ENCODE measurements at places on chromosomes 7 and 10. TPM values are rescaled to one million over a fixed set of nuclear protein-coding genes. Genes with fewer than 3 reads are reported as not detected.

DNA sequence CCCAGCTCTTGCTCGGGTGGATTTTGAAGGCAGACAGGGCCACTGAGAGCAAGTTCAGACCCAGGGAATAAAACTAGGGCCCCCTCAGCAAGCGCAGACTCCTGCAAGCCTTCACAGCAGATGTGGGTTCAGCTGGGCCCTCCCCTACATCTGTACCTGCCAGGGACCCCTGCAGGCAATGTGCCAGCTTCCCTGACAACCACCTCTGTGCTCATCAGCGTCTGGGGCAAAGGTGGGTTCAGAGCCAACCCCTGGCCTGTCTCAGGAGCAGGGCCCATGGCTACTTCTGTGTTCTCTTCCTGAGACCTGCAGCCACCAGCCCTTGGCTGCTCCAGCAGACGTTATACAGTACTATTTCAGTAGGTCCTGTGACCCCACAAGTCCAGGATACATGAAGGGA lies 189.5 kb downstream of the DIP2C start:
- H3K4me1 ChIP-seq, result no peaks in the 10 kb centered on the region
- H3K27ac ChIP-seq, result no peak overlapping the region
- DNase-seq, result no peak
- no peak overlapping the region for H3K4me3 ChIP-seq

DNA sequence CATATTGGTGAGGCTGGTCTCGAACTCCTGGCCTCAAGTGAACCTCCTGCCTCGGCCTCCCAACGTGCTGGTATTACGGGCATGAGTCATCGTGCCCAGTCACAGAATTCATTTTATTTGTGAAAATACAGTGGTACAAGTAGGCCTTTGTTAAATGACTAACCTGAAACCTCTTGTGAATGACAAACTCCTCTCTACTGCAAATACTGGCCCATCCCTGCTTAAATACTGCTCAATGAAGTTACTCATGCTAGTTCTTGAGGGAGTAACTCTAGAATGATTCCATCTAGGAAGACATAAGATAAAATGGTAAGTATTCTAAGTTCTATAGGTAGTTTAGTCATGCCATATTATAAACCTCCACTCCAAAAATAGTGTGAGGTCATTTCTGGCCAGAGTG lies 80.7 kb downstream of the UBE2H start:
- H3K36me3 ChIP-seq, result no peaks in the 10 kb centered on the region
- DNase-seq, result no peak
- no peaks in the 10 kb centered on the region for H3K27me3 ChIP-seq
- no peak overlapping the region for H3K4me3 ChIP-seq
- H3K4me1 ChIP-seq, result peaks cover 9% of the 10 kb centered on the region

- H3K4me1 ChIP-seq, result no peaks in the 10 kb centered on the region
- no peaks in the 10 kb centered on the region for H3K36me3 ChIP-seq
- DNase-seq, result peak; percentile 69
- H3K4me3 ChIP-seq, result no peak overlapping the region
Measured at GRCh38 chr10:131875501-131875900, 25.3 kb upstream of the PPP2R2D start.

DNA sequence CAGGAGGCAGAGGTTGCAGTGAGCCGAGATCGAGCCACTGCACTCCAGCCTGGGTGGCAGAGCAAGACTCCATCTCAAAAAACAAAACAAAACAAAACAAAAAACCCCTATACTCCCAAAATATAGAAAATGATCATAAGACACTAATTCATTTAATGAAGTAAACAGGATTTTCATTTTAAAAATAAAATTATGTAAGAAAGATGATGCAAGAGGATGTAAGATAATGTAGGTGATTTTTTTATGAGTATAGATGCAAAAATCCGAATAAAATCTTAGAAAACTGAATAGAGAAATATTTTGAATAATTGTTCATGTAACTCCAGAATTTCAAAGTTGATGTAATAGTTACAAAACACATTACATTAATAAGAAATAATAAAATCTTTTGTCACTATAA lies 3.6 kb upstream of the AS3MT start:
- no peak for DNase-seq
- H3K4me3 ChIP-seq, result no peak overlapping the region
- H3K27me3 ChIP-seq, result no peaks in the 10 kb centered on the region
- no peaks in the 10 kb centered on the region for H3K36me3 ChIP-seq
- H3K27ac ChIP-seq, result no peak overlapping the region

- H3K36me3 ChIP-seq, result no peaks in the 10 kb centered on the region
- peak; percentile 59 for DNase-seq
- H3K4me1 ChIP-seq, result no peaks in the 10 kb centered on the region
- H3K27ac ChIP-seq, result no peak overlapping the region
Measured at GRCh38 chr10:43204943-43205671, 61.8 kb downstream of the RASGEF1A start.

GRCh38 chr7:148987751-148988512 lies 40.4 kb downstream of the PDIA4 start:
- H3K27me3 ChIP-seq, result no peaks in the 10 kb centered on the region
- H3K4me1 ChIP-seq, result no peaks in the 10 kb centered on the region
- peak overlapping the region; percentile 96 for H3K4me3 ChIP-seq

DNA sequence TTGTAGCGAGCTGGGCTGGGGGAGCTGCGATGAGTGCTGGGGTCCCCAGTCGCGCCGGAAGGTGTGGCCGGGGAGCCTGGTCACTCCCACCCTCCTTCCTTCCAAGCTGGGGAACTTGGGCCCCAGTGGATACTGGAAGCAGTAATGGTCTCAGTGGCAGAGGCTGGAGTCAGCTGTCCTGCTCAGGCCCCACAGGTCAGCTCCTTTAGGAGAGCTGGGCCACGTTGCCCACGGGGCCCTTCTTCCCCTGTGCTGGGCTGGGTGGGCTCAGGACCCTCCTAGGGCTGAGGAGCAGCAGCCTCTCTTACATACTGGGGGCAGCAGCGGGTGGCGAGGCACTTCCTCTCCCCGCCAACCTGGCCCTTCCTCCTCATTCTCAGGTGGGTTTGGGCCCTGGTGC lies 200.6 kb upstream of the MKI67 start:
- no peak for DNase-seq
- H3K27me3 ChIP-seq, result no peaks in the 10 kb centered on the region
- no peaks in the 10 kb centered on the region for H3K36me3 ChIP-seq
- no peaks in the 10 kb centered on the region for H3K4me1 ChIP-seq
- H3K27ac ChIP-seq, result no peak overlapping the region

GRCh38 chr10:5477948-5478693 lies 21.2 kb downstream of the CALML5 start:
- no peak for DNase-seq
- H3K27ac ChIP-seq, result no peak overlapping the region
- no peak overlapping the region for H3K4me3 ChIP-seq
- no peaks in the 10 kb centered on the region for H3K27me3 ChIP-seq
- no peaks in the 10 kb centered on the region for H3K36me3 ChIP-seq
- H3K4me1 ChIP-seq, result no peaks in the 10 kb centered on the region

DNA sequence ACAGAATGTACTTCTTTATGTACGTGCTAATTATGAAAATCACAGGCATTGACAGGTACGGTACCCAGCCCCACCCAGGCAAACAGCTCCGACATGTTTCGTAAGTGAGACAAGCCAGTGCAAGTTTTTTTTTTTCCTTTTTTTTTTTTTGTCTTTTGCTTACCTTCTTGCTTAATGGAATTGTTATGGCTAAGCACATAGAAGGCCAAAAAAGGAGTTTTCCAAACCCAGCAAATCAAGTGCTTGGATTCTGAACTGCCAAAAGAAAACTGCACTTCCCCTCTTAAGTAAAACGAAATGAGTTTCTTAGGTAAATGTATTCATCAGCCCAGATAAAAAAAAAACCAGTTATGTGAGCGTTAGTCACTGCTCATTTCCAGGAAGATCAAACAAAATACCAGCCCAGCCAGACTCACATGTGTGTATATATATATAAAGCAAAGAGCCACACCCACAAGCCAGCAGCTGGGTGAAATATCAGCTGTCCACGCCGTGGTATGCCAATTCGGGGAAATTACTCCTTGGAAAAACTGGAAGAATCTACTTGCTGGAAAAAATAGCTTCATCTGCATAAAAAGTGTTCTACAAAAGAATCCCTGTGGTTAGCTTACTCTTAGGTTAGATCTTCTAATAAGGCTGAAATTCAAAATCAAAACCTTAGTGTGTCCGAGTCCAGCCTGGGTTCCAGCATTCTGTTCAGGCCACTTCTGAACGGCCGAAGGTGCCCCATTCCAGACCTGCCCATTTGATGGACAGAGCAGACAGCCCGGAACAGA lies 8.0 kb downstream of the KLF6 start:
- H3K36me3 ChIP-seq, result peaks cover 19% of the 10 kb centered on the region
- no peaks in the 10 kb centered on the region for H3K4me1 ChIP-seq
- no peak overlapping the region for H3K4me3 ChIP-seq
- DNase-seq, result peak; percentile 81
- no peaks in the 10 kb centered on the region for H3K27me3 ChIP-seq

GRCh38 chr10:111119637-111120036 lies 42.8 kb downstream of the ADRA2A start:
- no peaks in the 10 kb centered on the region for H3K36me3 ChIP-seq
- H3K27me3 ChIP-seq, result no peaks in the 10 kb centered on the region
- H3K4me1 ChIP-seq, result no peaks in the 10 kb centered on the region
- H3K27ac ChIP-seq, result no peak overlapping the region
- H3K4me3 ChIP-seq, result no peak overlapping the region

- DNase-seq, result no peak
- no peaks in the 10 kb centered on the region for H3K27me3 ChIP-seq
- no peaks in the 10 kb centered on the region for H3K4me1 ChIP-seq
- no peak overlapping the region for H3K4me3 ChIP-seq
- no peak overlapping the region for H3K27ac ChIP-seq
- peaks cover 4% of the 10 kb centered on the region for H3K36me3 ChIP-seq
Measured at GRCh38 chr7:149598721-149599308, 101.2 kb upstream of the ZNF746 start.

DNA sequence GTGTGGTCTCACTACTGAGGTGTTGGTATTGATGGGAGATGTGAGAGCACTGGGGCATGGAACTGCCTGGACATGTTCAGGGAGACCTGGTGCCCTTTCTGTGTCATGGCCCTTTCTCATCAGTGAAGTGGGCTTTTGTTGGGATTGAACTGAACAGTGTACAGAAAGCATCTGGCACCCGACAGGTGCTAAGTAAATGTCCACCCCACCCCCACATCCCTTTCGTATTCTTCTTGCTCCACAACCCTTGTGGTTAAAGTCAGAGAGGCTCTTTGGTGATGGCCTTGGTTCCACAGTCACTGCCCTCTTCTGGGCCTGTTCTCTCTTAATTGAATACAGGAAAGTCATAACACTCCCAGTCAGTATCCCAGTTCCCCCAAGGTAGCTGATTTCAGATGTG lies 5.4 kb downstream of the NOM1 start:
- peaks cover 12% of the 10 kb centered on the region for H3K36me3 ChIP-seq
- no peaks in the 10 kb centered on the region for H3K27me3 ChIP-seq
- no peak for DNase-seq
- H3K27ac ChIP-seq, result no peak overlapping the region
- no peak overlapping the region for H3K4me3 ChIP-seq
- peaks cover 8% of the 10 kb centered on the region for H3K4me1 ChIP-seq

Gene DGKB
- total RNA-seq, result 1.1 TPM

Gene SCART1
- 5.4 TPM for total RNA-seq

Gene DYNC1I1
- total RNA-seq, result 13.3 TPM
